Stimulated activated CD4-positive, alpha-beta T cell treated with anti-CD3 and anti-CD28 coated beads, TNF-alpha, amount 100 ng/mL, for 1 hour (primary cell): ENCODE measurements at places on chromosomes 4 and X.

DNA sequence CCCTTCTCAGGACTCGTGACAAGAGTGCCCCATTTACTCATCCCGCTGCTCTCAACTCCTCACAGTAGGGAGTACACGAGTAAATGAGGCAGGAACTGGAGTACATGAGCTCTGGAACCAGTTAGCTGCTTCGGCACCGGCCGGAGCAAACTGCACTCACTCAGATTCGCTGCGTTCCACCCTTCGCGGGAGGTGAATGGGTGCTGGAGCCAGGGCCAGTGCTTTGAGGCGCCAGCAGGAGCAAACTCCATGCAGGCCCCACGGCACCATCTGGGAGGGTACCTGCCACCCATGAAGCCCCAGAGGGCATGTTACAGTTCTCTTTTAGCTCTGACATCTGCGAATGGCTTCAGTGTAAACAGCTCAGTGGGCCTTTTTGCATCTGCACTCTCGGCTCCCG, 315.5 kb upstream of the GK2 start:
- DNase-seq, result no peak

GRCh38 chr4:6290769-6291547, 21.3 kb downstream of the WFS1 start:
- no peak for DNase-seq

- no peak for DNase-seq
These were observed 76.4 kb downstream of the EFHC2 start for GRCh38 chrX:44267116-44267515.

DNA sequence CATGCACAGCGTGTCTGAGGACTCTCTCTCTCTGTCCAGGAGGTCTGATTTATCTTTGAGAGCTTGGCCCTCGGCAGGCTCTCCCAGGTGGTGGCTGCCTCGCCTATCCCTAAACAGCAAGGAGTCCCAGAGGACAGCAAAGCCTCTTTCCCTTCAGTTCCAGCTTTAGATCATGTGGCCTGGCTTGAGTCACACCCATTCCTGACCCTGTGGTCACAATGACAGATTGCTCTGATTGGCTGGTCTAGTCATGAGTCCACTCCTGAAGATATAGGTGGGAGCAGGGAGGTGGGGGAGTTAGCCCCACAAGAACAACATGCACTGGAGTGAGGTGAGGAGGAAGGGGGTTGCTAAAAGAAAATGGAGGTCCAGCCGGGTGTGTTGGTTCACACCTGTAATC, 12.1 kb upstream of the PORCN start:
- DNase-seq, result no peak

GRCh38 chr4:94304365-94304971, 38.2 kb downstream of the HPGDS start:
- DNase-seq, result no peak

DNA sequence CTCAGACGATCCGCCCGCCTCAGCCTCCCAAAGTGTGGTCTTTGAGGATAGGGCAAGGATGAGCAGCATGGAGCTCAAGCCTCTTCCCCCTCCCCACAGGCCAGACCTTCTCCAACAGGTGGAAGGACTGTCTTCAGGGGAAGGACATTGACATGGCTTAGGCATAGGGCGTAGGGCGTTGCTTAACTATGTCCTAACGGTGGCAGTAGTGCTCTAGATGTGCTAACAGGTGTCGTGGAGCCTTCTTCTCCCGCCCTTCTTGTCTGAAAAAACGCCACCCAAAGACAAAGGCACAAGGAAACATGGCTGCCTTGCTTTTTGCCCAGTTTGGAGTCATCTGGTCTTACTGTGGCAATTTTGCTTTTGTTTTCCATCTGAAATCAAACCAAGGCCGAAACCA, 219.8 kb downstream of the OR13H1 start:
- peak; percentile 69 for DNase-seq

DNA sequence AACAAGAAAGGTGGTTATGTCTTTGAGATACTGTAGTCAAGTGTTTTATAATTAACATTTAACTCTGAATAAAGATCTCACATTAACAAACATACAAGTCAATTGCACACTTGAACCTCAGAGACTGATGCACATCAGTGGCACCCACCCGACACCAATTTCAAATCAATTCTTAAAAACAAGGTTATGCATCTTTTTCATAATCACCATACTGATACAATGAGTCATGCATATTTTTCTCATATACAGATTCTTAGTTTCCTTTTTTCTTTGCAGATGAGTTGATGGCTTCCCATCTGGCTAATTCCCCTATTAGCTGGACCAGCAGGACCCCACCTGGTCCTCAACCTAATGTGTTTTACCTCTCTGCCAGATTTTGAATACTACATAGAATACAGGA, 136.2 kb upstream of the RPL34 start:
- no peak for DNase-seq

DNA sequence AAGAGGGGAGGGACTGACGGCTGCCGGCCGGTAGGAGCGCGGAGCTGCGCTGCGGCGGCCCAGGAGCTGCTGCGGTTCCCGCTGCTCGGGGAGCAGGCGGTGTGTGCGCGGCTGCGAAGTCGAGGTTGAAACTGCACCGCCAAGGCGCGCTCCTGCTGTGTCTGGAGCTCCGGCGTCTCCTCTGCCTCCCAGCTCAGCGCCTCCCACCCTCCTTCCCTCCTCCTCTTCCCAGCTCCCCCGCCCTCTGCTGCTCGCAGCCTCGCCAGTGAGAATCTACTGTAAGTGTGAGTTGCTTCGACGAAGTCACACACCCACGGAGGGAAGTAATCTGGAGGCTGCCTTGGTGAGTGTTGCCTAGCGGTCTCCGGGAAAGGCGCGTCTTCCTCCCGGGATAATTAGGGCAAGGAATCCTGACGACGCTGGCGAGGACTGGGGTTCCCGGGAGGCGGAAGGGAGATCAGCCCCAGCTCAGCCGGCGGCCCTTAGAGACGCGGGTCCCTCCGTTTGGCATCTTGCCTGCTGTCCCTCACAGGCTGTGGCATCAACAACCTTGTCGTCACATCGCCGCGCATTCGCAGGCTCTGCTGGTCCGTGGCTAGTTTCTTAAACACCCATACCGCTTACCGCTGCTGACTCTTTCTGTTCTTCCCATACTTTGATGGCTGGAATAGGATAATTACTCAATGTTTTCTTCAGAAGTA, at the start of gene EPHA5:
TSS of gene EPHA5 (minus strand) at position 159 of the 701 bp plus-strand sequence. CDS start 747 bp downstream, outside the sequence.
- DNase-seq, result no peak

GRCh38 chr4:87974856-87975462, 555 bp upstream of the SPP1 start:
- no peak for DNase-seq

DNA sequence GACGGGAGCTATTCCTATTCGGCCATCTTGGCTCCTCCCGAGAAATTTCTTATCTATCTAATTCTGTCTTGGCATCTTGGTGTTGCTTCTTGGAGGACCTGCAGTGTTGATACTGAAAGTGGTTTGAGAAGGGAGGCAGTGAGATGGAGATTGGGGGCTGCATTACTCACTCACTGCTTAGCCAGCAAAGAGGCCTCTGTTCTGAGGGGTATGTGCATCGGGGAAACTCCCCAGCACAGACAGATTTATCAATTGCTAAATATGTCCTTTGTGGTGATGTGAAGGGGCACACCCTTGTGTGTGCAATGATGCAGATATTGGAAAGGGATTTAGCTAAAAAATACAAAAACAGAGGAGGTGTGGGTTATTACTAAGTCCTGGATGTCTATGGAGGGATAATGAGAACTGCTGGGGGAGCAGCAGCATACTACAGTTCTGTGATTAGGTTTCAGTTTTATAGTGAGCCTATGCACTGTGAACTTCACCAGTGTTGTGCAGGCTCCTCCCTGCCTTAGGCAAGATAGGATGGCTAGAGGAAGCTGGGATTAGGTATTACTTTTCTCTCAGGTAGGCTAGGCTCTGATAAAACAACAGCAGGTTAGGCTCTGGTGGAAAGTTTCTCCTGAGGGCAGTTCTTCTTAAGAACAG, 279.0 kb downstream of the HS3ST1 start:
- DNase-seq, result no peak

- no peak for DNase-seq
These were observed 9.4 kb upstream of the HERC5 start for GRCh38 chr4:88447371-88448095.

DNA sequence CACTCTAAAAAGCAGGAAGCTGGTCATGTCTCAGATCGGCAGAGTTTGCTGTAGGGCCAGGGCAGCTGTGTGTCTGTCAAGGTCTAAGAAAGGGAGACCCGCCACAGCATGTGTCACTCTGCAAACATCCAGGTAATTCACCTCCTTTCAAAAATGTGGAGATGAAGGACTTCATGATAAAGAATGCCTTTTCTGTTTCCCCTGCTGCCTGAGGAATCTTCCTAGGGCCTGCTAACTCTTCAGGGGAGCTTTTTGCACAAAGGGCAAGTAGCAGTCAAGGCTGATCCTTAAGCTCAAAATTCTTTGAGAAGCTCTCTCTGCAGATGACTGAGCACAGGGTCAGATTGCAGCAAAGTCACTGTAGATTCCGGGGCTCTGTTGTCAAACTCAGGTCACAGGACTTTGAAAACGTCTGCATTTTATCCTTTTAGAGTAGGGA, 21.1 kb downstream of the RASL11B start:
- no peak for DNase-seq

DNA sequence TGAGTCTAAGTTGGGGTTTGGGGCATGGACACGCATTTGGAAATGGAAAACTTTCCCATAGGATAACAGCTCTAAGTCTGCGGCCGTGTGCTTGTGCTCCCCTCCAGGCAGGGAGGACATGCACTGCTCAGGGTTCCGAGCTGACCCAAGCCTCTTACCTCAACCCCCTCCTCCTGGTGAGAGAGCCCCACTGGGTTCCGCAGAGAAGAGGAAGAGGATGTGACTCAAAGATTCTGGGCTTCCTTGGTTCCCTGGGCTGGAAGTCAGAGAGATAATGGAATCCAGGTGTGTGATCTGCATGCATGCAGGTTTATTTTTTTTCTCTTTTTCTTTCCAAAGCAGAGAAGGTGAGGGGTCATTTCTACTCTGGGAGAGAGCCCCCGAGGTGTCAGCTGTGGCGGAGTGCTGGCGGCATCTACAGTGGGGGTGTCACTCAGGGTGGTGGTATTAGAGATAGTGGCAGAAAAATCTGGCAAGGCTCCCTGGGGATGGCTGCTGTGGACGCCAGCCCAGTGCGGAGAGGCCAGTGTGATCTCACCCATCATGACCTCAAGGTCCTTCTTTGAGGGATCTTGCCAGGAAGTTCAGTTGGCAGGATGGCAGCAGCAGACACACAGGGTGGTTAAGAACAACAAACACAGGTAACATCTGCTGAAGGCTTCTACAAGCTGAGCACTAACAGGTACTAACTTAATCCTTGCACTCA, 168.7 kb upstream of the HAND2 start:
- no peak for DNase-seq

DNA sequence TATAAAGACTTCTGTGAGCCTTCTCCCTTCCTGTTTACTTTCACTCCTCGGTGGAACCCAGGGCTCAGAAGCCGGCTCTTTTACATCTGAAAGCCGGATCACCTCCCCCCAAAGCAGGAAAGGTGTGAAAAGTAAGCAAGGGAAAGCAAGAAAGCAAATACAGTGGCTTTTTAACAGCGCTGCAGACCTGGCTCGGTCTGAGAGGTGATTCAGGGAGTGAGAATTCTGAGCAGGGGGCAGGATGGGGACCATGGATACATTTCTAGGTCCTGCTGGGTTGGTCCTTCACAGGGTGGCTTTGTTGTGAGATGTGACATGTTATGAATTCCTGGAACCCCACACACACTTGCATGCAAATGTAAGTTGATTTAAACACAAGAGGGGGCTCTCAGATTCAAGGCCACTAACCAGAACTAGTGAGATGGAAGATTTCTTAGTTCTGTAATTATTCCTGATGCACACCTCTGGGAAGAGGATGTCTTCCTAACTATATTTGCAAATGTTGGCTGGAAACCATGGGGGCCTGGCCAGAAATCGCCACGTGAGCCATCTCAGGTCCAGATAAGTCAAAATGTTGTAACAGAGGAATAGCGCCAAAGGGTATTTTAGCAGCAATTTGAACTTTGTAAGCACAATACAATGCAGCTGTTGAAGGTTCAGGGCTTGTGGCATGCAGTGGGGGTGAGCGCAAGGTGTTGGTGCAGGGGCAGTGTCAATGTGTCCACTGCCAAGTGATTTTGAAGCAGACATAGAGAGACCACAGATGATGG, 670.1 kb upstream of the LCORL start:
- DNase-seq, result no peak

DNA sequence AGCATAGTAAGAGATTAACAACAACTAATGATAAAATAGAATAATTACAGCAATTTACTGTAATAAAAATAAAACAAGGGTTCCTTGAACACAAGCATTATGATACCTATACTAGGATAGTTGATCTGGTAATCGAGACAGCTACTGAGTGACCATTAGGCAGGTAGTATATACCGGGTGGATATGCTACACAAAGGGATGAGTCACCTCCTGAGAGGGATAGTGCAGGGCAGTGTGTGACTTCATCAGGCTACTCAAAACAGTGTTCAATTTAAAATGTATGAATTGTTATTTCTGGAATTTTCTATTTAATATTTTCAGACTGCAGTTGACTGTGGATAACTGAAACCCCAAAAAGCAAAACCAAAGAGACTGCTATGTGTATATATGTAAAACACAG, 9.7 kb upstream of the ANTXR2 start:
- DNase-seq, result no peak

DNA sequence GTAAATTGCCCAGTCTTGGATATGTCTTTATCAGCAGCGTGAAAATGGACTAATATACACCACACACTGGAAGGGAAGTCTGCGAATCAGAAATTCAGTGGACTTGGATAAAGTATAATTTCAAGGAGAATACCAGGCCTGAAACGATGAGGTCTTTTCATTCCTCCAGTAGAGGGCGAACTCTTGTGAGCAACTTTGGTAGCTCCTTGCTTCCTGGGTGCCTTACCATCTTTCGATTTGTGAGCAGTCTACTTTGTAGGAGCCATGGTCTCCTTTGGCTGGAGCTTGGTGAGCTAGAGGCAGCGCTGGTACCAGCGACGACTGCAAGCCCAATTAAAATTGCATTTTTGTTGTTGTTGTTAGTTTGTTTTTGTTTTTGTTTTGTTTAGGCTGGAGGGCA, 791.9 kb downstream of the FAT4 start:
- no peak for DNase-seq

GRCh38 chr4:189285377-189285776, 655.3 kb upstream of the FRG1 start:
- no peak for DNase-seq

GRCh38 chrX:98068024-98068580, 1184.4 kb downstream of the RPA4 start:
- no peak for DNase-seq

- DNase-seq, result no peak
These were observed 8.2 kb downstream of the STX18 start for GRCh38 chr4:4533461-4534169.

DNA sequence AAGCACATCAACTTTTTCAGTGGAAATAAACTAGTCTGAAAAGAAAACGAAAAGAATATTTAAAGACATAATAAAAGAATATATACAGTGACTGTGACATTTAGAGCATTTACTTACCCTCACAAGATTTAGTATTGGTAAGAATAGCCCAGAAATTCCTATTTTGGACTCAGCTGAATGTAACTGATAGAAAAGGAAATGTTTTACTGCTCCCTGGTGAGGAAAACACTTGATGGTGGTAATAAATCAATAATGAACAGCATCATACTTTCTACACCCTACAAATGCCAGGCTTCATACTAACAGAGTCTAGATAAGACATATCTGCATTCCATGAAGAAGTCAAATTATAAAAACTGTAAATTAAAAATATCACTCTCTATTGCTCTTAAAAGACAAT, 753.5 kb upstream of the PCDH10 start:
- no peak for DNase-seq
